ENCODE measurements at places on chromosomes 6 and 20.
A peak's percentile ranks its signal among the peaks of the same experiment; 100 is the strongest.

DNA sequence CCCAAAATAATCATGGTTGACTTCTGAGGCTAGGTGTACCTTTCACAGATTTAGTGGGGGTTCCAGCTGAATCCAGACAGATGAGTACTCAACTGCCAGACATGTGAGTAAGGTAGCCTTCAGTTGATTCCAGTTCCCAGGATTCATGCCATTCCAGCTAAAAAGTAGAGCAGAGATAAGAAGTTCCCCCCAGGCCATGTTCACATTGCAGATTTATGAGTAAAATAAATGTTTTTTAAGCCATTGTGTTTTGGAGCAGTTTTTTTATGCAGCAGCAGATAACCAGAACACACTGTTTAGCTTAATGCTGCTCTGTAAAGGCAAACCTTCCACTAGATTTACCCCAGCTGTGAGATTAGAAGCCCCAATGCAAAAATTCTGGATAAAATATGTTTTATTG is 245.0 kb downstream of the RFPL4B start:
- DNase-seq = no peak

- peak; percentile 23 for DNase-seq
Measured at GRCh38 chr6:55276745-55277530, 50.3 kb upstream of the GFRAL start.

DNA sequence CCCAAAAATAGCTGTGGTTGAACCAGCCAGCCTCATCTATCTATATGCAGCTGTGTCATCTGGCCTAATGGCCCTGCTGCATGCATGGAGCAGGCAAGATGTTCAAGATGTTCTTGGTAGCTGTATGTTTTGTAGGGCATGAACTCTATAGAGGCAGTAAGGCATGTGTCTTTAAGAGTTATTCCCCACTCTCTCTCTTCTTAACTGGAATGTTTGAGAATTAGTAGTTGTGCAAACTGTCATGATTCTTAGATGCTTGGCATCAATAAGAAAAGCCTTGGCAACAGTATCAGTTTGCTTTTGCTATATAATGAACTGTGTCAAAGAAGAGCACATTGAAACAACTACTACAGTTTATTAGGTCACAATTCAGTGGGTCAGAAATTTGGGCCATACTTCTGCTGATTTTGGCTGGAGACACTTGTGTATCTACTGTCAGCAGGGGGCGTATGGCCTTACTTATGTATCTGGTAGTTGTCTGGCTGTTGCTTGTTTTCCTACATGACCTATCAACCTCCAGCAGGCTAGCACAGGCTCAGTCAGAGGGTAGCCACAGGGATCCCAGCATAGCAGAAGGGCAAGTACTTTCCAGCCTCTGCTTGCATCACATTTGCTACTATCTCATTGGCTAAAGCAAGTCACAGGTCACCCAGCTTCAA is 56.1 kb upstream of the LAMP5 start:
- DNase-seq = no peak

- no peak for DNase-seq
Measured at GRCh38 chr20:49843139-49843538, 30.5 kb downstream of the SLC9A8 start.

DNA sequence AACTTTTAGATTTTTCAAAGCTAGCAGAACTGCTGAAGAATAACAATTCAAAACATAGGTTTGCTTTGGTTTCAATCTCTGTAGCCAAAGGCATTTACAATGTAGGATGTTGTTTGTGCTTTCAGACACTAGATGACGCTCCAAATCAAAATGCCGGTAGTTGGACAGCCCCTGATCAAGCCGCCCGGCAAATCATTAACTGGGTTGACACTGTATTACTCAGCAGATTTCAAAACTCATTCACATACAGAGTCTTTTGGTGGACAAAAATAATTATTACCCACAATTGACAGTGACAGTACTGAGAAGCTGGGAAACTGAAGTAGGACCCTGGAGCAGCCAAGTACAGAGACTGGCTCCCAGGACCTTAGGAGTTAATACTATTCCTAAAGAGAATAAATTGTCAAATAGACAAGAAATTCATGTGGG is 21.3 kb upstream of the HFE start:
- no peak for DNase-seq

DNA sequence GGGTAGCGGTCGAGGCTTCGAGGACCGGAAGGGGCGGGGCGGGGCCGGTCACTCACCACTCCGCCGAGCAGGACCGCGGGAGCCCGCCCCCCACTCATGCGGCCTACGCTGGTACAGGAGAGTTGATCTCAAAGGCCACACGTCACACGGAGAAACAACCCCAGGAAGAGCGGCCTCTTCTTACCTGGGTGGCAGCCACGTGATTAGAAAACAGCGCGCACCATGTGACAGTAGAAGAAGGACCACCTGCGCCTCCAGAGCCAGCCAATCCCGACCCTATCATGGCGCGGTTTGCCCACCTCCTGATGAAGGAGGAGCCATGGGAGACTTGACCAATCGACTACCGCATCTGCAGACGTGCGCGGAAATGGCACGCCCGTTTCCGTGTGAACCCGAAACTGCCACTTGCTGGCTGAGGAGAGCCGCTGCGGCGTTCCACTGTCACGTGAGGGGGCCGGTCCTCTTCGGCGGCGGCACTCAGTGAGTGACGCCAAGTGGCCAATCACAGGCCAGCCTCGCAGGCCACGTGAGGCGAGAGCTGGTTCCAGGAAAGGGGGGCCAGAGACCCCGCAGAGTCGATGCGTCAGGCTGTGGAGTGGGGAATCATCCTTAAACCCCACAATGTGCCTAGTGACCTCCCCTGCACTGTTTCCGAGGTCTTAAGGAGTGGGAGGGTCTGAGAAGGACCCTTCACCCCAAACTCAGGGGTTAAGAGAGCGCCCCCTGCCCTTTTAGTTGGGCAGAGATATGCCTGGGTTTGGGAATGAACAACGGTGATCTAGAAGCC is at the start of gene CUTA:
TSS of gene CUTA (minus strand) at position 205 of the 787 bp plus-strand sequence. CDS start at position 98, 107 bp downstream.
- peak; percentile 100 for DNase-seq

GRCh38 chr6:98958776-98959175 is 11.0 kb upstream of the FBXL4 start:
- DNase-seq = no peak

All from hematopoietic multipotent progenitor cell (in vitro differentiated cells).